ENCODE measurements at places on chromosomes 4 and X. TPM values are rescaled to one million over a fixed set of nuclear protein-coding genes. Genes with fewer than 3 reads are reported as not detected.

The CAPN6 gene
- not detected for total RNA-seq

The FAM114A1 gene
- total RNA-seq = 76.8 TPM

DNA sequence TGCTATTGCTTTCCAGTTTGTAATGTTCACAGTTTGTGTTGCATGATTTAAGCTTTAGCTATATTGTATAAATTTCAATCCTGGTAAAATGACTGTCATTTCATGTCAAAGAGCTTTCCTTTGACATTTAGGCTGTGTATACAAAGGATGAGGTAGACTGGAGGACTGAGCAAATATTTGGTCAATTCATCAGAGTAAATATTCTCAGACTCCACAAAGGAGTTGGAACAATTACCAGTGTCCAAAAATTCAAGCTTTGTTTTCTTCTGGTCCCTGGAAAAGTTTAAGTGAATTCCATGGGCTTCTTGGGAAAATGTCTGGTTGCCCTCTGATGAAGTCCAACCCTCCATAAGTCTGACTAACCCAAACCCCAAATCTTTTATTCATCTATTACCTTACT lies 682.4 kb downstream of the DACH2 start:
- DNase-seq = no peak

DNA sequence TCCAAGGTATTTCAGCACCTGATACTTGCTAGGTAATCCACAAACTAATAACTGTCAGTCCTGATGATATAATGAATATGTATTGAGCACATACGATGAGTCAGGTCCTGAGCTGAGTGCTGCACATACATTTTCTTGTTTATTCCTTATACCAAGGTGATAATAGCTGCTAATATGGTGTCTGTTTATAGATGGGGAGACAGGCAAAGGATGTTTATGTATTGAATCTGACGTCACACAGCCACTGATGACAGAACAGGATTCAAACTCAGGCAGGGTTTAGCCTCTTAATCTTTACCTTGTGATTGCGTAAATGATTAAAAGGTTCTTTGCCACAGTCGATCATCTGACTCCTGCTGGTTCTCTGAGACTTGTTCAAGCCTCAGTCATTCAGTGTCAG lies 609.9 kb upstream of the CPEB2 start:
- no peak for DNase-seq

The PNMA6E gene
- total RNA-seq = not detected

The PAGE5 gene
- total RNA-seq = not detected

DNA sequence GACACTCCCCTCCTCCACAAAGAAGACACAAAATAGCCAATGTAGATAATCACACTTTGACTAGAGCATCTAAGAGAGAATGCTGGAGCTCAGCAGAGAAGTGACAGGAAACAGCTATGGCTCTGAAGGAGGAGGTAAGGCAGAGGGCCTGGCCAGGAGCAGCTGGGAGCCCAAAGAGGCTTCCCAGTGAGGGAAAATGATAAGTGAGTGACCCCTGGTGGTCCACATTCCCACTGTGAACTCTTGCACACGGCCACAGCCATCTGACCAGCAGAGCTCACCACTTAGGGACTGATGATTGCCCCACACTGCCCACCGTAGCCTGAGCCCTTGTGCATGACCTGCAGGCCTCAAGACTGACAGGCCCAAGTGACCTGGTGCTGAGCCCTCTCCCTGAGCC lies 162.7 kb upstream of the GALNTL6 start:
- DNase-seq = no peak

Measured in dermis microvascular lymphatic vessel endothelial cell (primary cell).